ENCODE measurements at places on chromosomes 4 and X.

GRCh38 chrX:68588602-68589371 is 58.7 kb upstream of the STARD8 start:
- no peak for DNase-seq

- DNase-seq, result no peak
Measured at GRCh38 chrX:107600366-107600765, 27.9 kb upstream of the PRPS1 start.

GRCh38 chr4:80266253-80266901 is at the start of gene FGF5:
TSS of gene FGF5 (plus strand) at chr4:80266664. CDS start at chr4:80266825, 161 bp downstream.
- DNase-seq, result no peak

GRCh38 chr4:67333664-67334063 is 211.6 kb downstream of the CENPC start:
- no peak for DNase-seq

DNA sequence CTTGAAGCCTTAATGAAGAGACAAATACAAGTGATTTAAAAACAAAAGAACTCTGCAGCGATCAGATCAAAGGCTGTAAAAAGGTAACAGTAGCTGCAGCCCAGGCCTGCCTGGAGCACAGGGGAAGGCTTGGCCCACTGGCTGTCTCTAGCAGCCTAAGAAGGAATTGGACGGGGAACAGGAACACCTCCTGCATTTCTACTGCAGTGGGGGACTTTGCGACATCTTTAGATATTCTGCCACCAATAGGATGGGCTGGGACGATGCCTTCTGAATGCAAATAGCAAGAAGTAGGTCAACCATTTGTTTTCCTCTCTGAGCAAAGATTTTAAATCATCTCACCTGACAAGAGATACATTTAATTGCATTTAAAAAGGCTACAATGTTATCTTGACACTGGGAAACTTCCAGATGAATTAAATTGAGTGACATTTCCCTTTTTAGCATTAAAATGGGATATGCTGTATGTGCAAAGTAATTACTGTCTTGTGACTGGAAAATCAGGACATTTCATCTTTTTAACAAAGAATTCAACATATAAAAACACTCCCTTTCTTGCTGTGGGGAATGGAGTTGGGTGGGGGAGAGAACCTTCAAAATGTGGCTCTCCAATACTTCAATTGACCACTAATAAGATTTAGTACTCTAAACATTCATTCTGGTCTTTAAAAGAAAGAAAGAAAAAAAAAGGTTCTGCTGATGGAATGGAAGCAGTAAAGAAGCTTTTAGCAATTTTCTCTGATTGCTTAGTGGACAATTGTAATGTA is 70.0 kb downstream of the NYX start:
- no peak for DNase-seq

DNA sequence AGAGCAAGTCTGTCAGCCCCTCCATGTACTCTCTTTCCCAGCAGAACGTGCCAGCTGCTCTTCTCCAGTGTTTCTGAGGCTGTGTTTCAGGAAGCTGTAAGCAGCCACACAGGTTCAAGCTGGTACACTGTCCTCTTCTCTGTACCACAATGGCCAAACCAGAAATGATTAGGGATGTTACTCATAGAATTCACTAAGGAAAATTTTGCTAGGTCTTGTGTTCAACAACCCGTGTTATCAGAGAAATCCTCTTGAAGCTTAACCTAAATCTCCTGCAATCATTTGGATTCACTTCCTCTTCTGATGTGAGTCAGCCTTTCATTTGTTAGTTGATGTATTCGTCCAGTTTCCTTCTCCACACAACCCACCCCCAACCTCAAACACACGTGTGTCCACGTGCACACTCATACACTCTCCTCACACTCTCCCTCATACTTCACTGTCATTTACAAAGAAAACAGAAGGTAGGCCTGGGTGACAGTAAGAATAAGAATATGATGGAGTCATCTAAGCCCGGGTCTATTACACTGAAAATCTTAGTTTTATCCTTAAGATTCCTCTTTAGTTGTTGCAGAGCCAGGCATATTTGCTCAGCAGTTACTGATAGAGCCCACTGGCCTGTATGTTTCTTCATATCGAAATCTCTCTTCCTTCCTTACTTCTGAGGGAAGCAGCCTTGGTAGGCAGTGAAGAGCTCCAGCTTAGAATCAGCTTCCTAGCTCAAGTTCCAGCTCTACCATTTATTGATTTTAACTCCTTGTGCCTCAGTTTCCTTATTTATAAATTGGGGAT is 63.4 kb downstream of the DCUN1D4 start:
- DNase-seq, result no peak

DNA sequence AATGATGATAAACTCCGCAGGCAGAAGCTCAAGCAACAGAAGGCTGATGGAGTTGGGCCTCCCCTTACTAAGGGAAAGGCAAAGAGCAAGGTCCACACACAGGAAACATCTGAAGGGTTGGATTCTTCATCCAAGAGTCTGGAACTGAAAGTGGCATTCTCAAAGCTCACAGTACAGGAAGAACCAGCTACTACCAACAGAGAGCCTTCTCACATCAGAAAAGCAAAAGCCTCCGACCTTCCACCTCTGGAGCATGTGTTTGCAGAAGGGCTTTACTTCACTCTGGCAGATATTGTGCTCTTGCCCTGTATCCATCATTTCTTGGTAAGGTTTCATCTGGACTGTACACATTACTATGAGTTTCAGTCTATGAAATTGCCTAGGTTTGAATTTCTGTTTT is 10.6 kb downstream of the GSTCD start:
- no peak for DNase-seq

- no peak for DNase-seq
Measured at GRCh38 chrX:135543172-135543571, 22.7 kb downstream of the INTS6L start.

DNA sequence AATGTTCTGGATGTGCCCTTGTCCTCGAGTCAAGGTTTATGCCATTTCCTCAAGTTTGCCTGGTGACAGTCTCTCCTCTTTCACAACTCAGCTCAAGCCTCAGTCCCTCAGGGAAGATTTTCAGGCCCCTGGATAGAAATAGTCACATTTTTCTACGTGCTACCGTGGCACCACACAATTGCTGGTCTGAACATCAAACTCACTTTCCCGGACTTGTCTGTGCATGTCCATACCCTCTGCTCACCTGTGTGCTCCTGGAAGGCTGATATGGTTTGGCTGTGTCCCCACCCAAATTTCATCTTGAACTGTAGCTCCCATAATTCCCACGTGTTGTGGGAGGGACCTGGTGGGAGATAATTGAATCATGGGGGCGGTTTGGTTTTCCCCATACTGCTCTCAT is 129.7 kb downstream of the HS3ST1 start:
- no peak for DNase-seq

DNA sequence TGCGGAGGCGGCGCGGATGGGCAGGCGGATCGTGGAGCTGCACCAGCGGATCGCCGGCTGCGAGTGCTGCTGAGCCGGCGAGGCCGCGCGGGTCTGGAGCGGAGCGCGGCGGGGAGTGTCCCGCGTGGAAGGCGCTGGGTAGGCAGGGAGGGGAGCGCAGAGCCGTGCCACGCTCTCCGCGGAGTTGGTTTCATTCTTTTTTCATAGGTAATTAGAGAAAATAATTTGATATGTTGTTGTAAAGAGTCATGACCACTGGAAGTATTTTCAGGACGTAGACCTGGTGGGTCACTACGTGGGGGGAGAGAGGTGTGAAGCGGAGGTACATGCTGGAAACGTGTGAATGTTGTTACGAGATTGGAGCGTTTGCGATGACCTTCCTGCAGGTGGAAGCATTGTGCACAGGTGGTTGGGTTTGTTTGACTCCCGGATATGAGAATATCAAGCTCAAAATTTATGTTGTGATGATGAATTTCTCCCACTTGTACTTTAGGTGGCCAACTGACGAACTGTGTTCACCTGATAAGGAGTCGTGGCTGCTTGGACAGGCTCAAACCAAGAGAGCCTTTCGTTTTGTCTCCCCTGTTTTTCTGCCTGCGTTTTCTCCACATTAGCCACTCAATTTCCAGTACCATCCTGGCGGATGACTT is 19.1 kb upstream of the S100P start:
- DNase-seq, result peak; percentile 81

DNA sequence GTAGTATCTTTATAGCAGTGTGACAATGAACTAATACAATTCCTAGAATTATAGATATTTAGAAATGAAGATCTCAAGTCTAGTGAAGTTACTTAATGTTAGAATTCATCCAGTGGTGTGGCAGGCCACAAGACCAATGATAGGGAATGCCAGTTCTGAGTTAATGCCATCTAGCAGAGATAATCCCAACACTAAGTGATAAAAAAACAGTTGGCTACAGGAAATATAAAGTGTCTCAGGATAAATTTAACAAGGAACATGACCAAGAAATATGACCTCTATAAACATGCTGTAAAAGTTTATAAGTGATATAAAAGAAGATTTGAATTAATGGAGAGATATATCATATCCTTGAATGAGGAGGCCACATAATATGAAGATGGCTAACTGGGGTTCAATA is 1790.5 kb upstream of the ADGRL3 start:
- DNase-seq, result no peak

DNA sequence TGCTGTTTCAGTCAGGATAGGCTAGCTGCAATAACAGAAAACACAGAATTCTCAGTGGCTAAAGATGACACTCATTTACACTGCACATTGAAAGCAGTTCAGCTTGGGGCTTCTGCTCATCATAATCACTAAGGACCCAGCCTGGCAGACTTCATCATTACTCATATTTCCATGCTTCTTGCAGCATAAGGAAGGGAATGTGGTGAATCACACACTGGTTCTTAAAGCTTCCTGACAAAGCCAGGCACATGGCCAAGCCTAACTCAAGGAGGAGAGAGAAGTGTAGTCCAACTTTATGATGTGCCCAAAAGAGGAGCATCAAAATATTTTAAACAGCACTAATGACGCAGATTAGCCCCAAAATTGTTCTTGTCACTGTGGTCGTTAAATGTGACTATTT is 186.5 kb downstream of the BANK1 start:
- no peak for DNase-seq
